ENCODE measurements at places on chromosomes 2 and 18.
A peak's percentile ranks its signal among the peaks of the same experiment; 100 is the strongest.

- no peak for DNase-seq
These were observed 27.7 kb downstream of the SERPINB8 start for GRCh38 chr18:63997606-63998005.

DNA sequence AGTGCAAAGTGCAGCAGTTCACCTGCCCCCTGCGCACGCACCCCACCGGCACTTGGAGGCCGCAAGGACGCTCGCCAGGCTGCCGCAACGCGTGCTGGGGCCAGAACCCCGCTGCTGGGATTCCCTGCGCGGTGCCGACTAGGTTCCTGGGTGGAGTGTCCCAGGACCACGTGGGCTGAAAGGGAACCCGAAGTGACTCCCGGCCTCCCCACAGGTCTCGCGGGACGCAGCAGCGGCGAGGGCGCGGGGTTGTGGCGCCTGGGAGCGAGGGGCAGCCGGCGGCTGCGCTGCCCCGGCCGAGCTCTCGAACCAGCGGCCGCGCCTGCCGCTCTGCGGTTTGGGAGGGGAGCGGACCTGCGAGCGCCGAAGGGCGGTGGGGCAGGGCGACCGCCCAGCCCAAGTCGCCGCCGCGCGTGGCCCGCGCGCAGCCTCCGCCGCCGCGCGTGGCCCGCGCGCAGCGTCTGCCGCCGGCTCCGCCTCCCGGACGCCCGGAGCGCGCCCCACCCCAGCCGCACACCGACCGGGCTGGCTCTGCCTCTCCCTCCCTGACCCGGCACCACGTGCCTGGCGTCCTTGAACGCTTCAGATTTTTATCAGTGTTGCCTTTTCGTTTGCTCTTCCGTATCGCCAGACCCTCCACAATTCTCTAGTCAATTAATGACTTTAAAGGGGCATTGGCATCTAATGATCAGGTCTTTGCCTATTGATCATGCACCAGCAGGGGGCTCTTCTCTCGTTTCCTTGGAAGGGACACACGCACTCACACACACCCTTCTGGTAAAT is at the start of gene FTCDNL1:
TSS of gene FTCDNL1 (minus strand) at position 475 of the 783 bp plus-strand sequence. CDS start 2,230 bp downstream, outside the sequence.
- DNase-seq, result peak; percentile 20

DNA sequence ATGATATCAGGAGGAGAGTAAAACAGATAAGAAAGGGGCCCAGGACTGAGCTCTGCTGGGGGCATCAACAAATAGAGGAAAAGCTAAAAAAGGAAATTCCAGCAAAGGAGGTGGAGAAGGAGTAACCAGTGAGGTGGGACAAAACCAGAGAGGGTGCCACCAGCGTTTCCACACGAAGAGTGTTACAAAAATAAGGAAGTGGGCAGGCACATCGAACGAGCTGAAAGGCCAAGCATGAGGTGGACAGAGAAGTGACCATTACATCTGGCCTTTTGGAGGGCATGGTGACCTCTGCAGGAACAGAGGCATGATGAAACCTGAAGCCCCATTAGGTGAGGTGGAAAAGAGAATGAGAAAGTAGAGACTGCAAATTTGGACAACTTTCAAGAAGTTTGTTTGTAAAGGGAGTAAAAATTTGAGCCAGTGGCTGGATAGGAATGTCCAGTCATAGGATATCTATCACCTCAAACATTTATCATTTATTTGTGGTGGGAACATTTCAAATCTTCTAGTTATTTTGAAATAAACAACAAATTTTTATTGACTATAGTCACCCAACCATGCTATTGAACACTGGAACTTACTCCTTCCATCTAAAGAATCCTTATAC is 18.4 kb upstream of the VIT start:
- no peak for DNase-seq

DNA sequence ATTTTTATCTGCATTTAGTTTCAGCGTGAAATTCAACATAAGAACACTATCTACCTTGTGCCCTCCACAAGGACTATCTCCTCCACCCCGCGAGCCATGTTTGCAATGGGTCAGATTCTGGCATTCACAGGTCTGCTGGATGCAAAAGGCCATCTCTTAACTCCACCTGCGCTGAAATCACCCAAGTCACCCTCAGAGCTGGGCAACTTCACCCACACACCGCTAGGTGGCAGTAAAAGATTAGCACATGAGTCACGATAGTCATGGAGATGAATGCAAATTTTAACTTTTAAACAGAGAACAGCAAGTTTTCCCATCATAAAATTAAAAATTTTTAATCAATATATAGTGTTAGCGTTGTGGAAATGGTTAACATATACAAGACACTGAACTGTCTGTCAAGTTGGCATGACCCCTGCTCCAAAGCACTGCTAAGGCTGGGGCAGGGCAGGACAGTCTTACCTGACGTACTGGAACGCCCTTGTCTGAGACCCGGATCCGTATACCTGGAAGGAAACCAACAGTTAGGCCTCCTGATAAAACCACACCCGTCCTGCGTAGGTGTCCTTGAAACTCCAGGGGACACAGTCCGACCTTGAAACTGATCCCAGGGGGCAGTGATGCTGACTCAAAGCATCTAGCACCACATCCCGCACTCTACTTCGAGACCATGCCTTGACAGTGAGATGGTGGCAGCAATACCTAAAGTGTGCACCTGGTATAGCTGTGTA is 89.6 kb downstream of the UXS1 start:
- peak; percentile 48 for DNase-seq
